Activated naive CD4-positive, alpha-beta T cell treated with anti-CD3 and anti-CD28 coated beads, Interleukin-2, amount 50 U/mL, for 72 hours (primary cell): ENCODE measurements at places on chromosomes 12 and 14. TPM values are rescaled to one million over a fixed set of nuclear protein-coding genes. Genes with fewer than 3 reads are reported as not detected.

SAMD15 gene
- total RNA-seq = 0.20 TPM

NKX2-1 gene
- total RNA-seq = not detected

KRT71 gene
- not detected for total RNA-seq

SLC10A1 gene
- total RNA-seq = not detected

GDF3 gene
- not detected for total RNA-seq

PRB2 gene
- total RNA-seq = not detected

TPPP2 gene
- total RNA-seq = not detected

TSPAN31 gene
- total RNA-seq = 9.7 TPM

LRRK2 gene
- not detected for total RNA-seq

TOMM20L gene
- total RNA-seq = not detected

RAPGEF3 gene
- total RNA-seq = 2.7 TPM
